ENCODE measurements at places on chromosomes 5 and 9.

DNA sequence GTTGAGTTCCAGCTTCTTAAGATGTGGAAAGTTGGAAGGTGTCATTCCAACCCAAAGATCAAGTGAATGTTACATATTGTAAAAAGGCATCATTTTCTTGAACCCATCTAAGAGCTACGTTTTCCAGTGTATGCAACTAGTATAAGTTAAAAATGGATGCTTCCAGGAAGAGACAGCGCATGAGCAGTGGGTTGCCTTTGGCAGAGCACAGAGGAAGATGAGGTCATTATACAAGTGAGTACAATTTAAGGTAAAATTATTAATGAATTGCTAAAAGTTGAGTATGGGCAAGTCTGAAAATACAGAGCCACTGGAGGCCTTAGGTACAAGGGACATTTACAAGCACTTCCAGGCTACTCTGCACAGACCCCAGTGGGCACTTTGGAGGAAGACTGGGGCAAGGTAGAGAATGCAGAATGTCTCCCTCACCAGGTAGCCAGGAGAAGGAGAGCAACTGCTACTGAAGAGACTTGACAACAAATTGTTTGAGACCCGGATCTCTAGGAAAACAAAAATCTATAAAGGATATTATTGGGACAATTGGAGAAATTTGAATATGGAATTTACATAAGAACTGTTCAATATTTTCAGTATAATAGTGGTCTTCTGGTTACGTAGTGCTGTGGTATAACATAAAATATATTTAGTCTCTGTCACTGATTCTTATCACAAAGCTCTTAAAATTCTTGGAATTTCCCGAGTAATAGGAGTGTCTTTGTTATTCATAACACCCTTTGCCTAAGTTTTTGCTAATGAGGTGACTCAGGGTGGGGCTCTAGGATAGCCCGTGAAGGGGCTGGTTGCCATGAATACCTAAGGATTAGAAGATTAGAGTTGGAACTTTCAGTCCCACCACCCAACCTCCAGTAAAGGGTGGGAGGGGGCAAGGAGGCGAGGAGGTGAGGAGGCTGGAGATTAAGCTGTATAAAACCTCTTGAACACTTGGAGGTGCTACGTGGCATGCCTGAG is 129.9 kb upstream of the FER start:
- no peak for DNase-seq

- DNase-seq = no peak
These were observed 84.8 kb upstream of the ALDH1A1 start for GRCh38 chr9:73037613-73038012.

DNA sequence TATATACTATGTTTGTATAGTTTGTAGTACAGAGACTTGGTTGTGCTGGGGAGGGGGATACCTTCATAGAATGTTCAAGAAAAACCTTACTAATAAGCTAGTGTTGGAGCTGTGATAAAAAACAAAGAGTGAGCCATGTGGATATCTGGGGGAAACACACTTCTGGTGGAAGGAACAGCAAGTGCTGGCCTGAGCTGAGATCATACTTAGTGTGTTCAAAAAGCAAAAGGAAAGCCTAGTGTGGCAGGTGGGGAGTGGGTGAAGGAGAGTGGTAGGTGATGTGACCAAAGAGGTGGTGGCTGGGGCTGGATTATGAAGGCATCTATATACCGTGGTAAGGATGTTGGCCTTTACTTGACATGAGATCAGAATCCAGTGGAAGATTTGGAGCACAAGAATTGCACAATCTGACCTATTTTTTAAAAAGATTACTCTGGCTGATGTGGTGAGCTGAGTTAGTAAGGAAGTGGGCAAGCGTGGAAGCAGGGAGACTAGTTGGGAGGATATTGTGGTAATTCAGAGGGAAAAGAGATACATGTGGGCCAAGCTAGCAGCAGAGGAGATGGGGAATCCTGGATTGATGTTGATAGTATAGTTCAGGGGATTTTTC is 26.6 kb downstream of the PALM2AKAP2 start:
- DNase-seq = no peak

DNA sequence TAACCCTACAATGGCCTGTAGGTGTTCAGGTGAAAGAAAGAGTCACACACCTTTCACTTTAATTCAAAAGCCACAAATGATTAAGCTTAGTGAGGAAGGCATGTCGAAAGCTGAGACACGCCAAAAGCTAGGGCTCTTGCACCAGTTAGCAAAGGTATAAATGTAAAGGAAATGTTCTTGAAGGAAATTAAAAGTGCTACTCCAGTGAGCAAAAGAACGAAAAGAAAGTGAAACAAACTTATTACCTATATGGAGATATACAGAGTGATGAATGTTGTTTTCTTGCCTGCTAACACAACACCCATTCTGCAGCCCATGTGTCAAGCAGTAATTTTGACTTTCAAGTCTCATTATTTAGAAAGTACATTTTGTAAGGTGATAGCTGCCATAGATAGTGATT is 254.2 kb upstream of the SLC24A2 start:
- no peak for DNase-seq

DNA sequence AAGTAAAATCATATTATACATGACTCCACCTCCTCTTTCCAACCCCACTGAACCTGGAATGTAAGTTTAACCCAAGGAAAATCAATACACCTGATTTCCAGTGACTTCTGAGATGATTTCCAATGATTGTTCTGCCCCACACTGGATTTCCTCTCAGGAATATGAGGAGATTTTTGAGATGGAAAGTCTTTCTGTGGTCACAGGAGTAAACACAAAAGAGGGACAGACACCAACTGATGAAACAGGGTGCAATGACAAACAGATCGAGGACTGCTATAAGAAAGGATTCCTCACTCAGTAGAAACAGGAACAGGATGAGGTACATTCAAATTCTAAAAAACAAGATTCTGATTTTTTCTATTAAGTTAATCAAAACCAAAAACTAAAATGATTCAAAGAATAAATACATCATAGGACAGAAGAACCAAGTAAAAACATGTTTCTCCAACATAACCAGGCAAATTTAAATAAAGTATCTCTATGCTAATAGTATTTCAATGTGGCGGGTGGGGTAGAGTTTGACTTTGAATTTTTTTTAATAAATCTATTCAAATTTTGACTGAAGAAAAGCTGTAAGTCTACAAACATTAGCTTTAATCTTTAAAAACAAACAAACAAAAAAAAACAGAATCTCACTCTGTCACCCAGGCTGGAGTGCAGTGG is 42.1 kb downstream of the DTWD2 start:
- no peak for DNase-seq

DNA sequence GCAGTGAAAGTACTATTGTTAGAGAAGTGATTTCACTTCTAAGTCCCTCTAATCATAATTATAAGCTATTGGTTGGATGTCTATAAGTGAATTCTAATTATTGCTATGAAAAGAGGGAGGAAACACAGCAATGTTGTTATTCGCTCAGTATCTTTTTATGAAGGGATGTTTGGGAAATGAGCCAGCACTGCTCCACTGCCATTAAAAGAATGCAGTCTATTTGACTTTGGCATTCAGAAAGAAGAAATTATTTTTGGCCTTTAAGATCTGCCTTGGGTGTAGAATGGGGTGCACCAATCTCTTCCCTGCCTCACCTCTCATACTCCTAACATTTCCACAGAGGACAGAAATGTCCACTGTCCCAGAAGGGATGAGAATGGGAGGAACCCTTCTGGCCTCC is 332.0 kb downstream of the SPATA31D1 start:
- DNase-seq = no peak

DNA sequence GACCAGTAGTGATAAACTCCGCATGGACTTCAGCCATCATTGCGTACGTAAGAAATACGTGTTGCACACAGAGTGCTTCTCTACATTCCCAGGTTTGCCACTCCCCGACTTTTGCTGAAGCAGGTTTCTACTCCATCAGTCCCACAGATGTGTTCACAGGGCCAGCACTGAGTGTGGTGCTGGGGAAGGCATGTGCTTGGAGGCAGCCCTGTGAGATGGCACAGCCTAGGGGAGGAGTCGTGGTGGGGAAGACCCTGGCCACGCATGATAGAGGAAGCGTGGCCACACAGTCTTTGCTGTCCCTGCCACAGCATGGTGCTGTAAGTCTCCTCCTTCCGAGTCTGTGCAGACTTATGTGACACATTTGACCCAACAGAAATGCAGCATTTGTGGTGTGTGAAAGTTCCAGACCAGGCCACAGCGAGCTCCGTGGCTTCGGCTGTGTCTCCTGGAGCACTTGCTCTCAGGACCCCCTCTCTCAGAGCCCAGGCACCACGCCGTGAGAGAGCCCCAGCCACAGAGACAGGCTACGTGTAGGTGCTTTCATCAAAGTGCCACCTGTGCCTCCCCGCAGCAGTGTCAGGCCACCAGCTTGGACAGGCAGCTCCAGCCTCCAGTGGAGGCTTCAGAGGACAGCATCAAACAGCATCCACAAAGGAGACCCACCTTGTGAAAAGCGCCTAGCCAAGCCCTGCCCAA is 197.8 kb downstream of the AUH start:
- no peak for DNase-seq

GRCh38 chr5:37111426-37112382 is 137.5 kb downstream of the CPLANE1 start:
- no peak for DNase-seq

DNA sequence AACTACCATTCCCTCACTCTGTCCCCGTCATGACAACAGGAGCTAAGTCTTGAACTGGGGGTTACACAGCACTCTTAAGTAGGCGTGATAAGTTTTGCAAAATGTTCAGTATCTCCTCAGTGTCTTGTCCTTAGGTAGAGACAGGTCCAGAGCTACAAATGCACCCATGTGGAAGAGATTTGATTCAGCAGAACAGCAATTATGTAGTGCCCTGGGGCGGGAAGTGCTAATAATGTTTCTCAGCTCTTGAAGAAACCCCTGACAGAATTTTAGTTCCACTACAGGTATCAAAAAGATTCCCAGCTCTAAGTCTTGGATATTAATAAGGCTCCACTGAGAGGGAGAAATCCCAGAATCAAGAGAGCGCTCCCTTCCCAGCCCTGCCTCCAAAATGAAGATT is 49.6 kb downstream of the DCP2 start:
- DNase-seq = no peak

GRCh38 chr9:9963841-9964240 is 649.0 kb downstream of the PTPRD start:
- no peak for DNase-seq

GRCh38 chr5:60814498-60814897 is 29.6 kb downstream of the ELOVL7 start:
- no peak for DNase-seq

DNA sequence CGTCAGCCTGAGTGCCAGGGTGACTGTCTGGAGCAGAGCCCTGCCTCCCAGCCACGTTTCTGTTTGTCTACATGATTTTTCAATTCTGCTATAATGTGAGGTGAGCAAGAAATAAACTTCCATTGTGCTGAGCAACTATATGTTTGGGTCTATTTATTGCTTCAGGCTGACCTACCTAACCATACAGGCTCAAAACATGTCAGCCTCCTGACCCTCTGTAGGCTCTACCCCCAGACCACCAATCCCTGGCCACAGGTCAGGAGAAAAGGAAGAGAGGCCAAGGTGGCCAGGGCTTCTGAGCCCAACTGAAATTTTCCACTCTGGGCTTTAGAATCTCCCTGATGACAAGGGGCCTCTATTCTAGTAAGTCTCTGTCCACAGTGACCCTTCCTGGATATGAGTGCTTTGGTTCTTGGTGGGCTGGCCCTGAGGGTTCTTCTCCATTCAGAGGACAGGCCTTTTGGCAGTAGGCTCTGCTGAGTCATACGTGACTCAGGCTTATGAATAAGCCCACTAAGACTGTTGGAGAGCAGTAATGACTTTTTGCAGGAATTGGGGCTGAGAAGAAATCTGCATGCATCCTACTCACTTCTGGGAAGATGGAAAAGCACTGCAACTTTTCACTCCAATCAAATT is 117.2 kb upstream of the TBCA start:
- DNase-seq = no peak

DNA sequence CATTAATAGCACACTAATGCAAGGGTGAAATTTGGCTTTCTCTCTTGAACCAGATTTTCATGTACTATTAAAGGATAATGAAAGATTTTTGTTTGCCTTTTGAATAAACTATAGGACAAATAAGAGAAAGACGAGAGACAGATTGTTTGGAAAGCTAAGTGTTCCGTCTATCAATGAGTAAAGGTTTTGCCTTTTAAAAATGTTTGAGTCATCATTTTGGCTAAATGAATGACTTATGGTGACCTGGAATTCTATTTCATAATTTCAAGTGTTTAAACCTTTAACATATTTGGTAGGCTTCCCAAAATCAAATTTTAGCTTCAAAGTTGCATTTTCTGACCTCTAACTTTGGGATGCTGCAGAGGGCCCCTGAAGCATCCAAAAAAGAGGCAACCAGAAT is 145.2 kb downstream of the SLC25A46 start:
- no peak for DNase-seq

DNA sequence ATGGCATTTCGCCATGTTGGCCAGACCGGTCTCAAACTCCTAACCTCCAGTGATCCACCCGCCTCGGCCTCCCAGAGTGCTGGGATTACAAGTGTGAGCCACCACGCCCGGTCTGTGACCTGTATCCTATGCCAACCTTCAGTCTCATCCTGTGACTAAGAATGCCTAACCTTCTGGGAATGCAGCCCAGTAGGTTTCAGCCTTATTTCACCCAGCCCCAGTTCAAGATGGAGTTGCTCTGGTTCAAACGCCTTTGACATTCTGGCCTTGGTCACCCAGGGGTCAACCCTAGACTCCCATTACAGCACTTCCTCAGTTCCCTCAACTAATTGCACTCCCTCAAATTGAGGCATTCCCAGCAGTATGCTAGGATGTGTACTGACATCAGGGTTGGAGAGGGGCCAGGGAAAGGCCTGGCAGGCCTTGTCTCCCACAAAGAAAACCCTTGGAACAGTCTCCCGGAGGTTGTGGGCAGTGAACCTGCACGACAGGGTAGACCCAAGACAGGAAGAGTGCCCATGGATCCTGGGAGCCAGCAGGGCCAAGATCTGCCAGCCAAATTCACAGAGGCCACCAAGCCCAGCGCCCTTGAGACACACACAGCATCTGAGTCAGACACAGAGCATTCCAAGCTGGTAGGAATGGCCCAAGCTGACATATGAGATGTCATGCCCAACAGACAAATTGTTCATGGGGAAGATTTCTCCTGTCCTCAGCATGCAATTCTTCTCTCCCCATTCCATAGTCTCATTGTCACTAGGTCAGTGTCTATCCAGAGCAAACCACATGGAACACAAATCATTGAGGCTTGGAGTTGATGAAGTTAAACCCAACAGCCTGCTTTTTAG is 24.9 kb upstream of the SMU1 start:
- peak; percentile 15 for DNase-seq

DNA sequence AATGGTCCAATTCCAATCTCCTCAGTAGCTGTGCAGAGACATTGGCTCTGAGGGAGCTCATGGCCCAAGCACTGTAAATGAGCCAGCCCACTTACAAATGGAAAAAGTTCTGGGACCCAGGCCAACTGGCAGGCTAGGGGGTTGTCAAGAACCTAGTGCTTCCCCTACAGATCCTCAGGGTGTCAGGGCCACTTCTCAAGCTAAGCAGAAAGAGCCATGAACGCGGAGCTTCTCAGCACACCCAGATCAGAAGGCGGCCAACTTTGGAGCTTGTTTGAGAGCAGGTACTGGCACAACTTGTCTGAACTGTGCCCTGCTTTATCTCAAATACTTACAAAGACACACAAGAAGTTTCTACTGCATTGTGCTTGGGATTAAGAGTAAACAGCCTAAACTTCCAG is 17.5 kb downstream of the TLE1 start:
- DNase-seq = no peak

- DNase-seq = no peak
These were observed 12.3 kb downstream of the SGCD start for GRCh38 chr5:156339139-156339841.

- no peak for DNase-seq
These were observed 22.9 kb downstream of the KCNMB1 start for GRCh38 chr5:170366276-170366675.

GRCh38 chr5:77186652-77187370 is 23.7 kb upstream of the PDE8B start:
- no peak for DNase-seq

GRCh38 chr5:104763216-104763615 is 1200.6 kb upstream of the NUDT12 start:
- no peak for DNase-seq

Data from lower leg skin (tissue), 4 donors.